CD4-positive, alpha-beta T cell (primary cell): ENCODE measurements at places on chromosomes 3 and 15.

- DNase-seq: no peak
These were observed 123.3 kb downstream of the XXYLT1 start for GRCh38 chr3:195147649-195148080.

- DNase-seq: no peak
These were observed 56.8 kb downstream of the PXYLP1 start for GRCh38 chr3:141288336-141288990.

DNA sequence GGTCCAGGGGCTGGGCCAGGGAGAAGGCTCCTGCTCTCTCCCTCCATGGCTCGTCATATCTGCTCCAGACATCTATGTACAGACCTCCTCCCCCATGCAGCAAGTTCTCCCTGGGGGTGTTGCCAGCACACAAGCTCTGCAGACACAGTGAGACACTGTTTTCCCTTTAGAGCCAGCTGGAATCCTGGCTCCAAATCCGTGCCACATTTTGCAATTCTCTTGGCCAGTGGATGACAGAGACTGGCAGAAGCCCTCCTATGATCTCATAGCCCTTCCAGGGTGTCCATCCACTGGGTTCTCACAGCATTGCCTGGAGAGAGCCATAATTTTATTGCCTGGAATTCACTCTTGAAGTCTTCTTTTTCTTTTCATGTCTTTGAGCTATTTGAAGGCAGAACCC, 203.9 kb downstream of the TLE3 start:
- no peak for DNase-seq

- DNase-seq: no peak
These were observed 49.6 kb downstream of the SUMF1 start for GRCh38 chr3:4417449-4417848.

GRCh38 chr3:48202632-48203031, 14.4 kb upstream of the CDC25A start:
- no peak for DNase-seq

DNA sequence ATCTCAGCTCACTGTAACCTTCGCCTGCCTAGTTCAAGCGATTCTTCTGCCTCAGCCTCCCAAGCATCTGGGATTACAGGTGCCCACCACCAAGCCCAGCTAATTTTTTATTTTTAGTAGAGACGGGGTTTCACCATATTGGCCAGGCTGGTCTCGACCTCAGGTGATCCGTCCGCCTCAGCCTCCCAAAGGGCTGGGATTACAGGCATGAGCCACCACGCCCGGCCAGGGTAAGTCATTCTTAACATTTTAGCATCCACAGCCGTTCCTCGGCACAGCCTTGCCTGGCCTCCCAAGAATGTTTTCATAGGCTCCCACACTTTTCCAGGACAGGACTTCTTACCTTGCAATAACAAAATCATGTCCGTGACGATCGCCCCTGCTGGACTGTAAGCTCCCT, 8.7 kb upstream of the EPHB3 start:
- DNase-seq: no peak

DNA sequence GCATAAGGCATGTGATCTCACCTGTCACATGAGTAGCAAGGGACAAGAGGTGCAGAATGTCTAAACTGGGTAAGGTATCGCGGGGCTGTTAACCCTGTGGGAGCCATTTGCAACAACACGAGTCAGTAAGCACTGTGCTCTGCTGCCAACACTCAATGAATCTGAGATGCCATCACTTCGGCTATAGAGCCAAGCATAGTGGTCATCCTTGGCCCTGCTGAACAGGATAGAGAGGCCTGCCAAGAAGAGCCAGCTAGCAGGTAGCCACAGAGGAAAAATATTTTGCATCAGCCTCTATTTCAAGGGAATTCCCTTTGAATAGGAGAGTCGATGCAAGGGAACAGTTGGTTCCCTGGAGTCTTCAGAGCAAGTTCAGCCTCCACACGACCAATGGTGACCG, 137.8 kb downstream of the NTRK3 start:
- no peak for DNase-seq

DNA sequence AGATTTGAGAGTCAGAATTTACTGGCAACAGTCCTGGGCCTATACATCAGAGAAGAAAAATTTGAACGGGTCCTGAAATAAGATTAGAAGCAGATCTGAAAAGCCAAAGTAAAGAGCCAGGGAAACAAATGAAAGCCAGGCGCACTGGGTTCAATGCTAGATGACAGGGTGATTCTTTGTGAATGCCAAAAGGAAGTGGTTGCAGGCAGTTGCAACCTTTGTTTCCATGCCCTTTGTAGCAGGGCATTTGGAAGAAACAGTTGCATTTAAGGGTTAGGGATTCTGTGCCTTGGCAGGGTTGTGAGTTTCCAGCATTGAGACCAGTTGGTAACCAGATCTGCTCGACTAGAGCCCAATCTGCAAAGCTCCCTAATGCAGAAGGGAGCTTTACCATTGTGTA, 36.4 kb upstream of the MTHFS start:
- no peak for DNase-seq

DNA sequence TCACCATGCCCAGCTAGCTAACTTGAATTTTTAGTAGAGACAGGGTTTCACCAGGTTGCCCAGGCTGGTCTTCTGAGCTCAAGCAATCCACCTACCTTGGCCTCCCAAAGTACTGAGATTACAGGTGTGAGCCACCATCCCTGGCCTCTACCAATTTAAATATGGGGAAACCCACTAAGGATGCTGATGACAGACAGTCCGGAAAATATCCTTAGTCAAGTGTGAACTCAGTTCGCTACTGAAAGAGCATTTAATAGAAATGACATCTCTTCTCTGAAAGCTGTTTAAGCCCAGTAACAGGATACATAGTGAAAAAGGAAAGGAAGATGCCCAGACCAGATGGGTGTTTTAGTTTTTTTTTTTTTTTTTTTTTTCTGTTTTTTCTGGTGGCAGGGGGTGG, 7.7 kb upstream of the GRAMD2A start:
- no peak for DNase-seq

DNA sequence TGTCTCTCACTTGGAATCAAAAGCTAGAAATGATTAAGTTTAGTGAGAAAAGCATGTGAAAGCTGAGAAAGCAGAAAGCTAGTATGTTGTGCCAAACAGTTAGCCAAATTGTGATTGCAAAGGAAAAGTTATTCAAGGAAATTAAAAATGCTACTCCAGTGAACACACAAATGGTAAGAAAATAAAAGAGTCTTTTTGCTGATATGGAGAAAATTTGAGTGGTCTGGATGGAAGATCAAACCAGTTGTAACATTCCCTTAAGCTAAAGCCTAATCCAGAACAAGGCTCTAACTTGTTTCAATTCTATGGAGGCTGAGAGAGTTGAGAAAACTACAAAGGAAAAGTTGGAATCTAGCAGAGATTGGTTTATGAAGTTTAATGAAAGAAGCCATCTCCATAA, 11.8 kb downstream of the ADGRG7 start:
- no peak for DNase-seq

DNA sequence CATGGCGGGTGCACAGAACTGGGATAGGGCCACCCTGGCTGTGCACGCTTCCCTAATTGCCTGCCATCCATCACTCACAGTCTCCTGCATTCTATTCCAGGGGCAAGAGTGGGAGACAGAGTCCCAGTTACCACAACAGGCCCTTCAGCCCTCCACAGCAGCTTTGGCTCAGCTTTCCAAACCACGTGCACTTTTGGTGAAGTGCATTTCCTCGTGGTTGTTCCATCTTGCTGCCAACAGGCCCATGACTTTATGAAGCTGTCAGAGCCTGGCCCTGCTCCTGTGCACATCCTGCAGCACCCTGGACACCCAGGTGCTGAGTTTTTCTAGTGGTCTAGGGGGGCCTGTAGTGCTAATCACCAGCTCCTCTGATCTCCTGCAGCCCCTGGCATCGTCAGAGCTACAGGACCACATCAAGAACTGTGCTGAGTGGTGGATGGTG, 110.2 kb downstream of the ADCY5 start:
- no peak for DNase-seq

DNA sequence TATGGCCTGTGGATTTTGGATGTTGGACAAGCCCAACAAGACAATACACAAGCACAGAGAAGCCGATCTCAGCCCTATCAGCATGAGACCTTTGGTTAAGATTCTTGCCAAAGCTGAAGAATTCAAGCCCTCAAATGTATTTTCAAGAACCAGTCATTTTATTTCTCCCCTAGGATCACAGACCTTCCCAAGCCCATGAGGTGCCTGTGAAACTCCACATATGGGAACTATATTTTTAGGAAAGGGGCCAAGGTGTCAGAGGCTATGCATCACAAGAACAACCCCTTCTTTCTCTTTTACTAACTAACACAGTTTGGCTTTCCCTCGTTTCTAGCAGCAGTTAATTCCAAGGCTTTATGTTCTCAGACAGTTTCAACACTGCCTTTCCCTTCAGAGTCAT, 364.5 kb downstream of the MAGI1 start:
- DNase-seq: no peak

GRCh38 chr3:106629215-106629832, 747.9 kb upstream of the CCDC54 start:
- DNase-seq: no peak

GRCh38 chr15:68411735-68412134, 20.2 kb downstream of the ITGA11 start:
- no peak for DNase-seq

GRCh38 chr3:122973893-122974615, 53.5 kb downstream of the SEMA5B start:
- DNase-seq: no peak

- peak; percentile 36 for DNase-seq
These were observed 34.2 kb downstream of the APBA2 start for GRCh38 chr15:28919679-28920655.

DNA sequence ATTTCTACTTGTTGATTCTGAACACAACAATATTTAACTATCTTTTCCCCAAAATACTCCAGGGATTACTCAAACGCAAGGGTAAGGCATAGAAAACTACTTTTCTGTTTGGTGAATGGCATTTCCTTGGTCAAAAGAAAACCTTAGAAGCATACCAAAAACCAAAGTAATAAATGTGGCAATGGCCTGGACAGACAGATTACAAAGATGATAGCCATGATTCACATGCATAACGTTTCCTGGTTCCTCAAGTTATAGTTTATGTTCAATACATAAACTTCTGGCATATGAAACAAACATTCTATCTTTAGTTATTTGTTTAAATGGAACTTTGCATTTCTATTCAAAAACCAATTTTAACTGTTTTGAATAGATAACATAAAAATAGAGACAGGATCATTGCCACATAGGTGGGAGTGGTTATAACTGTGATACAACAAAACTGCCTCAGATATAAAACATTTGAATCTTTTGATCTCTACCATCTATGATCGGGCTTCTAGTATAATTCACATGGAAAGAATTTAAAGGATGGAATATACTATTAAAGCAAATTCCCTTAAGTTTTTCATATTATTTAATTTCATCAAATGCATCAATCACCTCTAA, 32.1 kb downstream of the FOXP1 start:
- no peak for DNase-seq

DNA sequence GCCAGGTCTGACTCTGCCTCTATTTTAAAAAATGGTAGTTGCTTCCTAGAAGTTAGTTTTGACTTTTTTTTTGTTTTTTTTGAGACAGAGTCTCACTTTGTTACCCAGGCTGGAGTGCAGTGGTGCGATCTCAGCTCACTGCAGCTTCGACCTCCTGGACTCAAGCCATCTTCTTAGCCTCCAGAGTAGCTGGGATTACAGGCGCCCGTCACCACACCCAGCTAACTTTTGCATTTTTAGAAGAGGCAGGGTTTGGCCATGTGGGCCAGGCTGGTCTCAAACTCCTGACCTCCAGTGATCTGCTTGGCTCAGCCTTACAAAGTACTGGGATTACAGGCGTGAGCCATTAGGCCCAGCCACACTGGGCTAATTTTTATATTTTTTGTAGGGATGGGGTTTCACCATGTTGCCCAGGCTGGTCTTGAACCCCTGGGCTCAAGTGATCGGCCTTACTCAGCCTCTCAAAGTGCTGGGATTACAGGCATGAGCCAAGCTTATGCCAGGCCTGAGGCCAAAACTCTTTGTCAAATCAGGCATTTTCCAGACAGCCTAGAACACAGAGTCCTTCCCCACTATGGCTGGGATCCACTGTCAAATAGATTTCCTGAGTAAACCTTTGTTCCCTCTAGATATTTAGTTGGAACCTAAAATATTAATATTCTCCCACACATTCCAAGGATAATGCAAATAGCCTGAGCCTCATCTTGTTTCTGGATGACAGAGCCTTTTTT, 13.7 kb downstream of the C3orf62 start:
- no peak for DNase-seq

DNA sequence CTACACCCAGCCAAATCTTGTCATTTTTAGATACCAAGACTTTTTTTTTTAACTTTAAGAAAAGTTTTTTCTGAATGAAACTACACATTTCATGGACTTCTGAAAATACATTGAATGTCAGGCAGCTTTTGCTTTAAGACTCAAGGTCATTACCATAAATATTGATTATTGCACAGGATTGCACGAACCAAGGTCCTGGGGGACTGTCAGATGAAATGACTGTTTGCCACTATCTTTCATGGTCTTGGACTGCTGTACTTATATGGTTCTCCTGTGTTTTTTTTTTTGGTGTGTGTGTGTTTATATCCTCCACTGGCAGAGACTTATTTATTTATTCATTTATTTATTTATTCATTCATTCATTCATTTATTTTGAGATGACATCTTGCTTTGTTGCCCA, 6.9 kb upstream of the MYO1E start:
- no peak for DNase-seq

DNA sequence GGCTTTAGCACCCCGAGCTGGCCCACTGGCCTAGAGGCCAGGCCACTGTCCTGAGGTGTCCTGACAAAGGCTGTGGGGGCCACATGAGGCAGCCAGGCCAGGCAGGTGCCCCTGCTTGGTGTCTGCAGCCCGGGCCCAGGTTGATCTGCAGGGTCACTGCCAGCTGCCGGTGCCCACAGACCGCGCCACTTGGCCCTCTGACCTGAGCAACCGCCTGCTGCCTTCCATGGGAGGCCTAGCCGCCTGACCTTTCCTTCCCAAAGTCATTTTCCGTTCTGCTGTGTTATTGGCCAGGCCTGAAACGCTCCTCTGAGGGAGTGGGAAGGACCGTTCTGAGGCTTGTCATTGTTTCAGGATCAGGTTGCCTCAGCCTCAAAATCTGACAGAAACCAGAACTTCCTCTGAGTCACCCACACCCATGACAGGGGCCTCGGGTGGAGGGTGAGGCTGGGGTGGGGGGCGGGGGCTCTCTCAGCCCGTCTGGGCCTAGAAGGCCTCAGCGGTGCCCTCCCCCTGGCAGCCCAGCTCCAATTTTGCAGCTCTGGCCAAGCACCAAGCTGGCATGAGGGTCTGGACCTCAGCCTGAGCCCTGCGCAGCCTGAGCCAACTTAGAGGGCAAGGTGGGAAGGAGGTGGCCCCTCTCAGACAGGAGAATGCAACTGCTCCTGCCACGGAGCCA, 140.7 kb upstream of the MEF2A start:
- peak; percentile 74 for DNase-seq

DNA sequence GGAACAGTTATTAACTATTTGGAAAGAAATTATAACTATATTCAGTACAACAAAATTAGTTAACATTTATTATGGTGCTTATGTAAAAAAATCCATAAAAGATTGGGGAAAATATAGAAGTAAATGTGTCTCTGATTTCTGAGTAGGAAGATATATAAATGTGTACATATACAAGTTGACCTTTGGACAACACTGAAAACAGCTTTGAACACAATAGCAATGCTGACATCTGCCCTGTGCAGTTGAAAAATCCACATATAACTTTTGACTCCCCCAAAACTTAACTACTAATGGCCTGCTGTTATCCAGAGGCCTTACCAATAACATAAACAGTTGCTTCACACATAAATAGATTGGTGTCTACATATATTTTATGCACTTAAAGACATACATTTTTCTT, 12.3 kb downstream of the TIMMDC1 start:
- DNase-seq: no peak
